ENCODE measurements at places on chromosomes 5 and 9. TPM values are rescaled to one million over a fixed set of nuclear protein-coding genes. Genes with fewer than 3 reads are reported as not detected.

DNA sequence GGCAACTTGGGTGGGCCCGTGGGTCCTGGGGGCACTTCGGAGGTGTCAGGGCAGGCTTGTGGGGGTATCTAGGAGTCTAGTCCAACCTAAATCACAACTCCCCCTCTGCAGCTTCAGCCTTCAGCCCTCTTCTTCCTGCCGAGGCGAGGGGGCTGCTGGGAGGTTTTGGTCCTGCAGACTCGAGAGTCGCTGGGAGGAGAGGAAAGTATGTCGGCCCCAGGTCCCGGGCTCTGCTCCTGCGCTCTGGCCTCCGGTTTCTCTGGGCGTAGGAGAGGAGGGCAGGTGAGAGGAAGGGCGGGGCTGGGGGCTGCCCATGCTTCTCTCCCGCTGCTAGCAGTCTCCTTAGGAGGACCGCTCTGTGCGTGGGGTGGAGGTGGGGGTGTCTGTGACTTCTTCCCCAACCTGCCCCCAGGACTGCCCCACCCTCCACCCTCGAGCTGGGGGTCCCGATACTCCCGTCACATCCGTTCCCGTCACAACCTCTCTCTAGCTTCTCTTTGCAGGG is 139.8 kb upstream of the COL5A1 start:
- no peak for DNase-seq

DNA sequence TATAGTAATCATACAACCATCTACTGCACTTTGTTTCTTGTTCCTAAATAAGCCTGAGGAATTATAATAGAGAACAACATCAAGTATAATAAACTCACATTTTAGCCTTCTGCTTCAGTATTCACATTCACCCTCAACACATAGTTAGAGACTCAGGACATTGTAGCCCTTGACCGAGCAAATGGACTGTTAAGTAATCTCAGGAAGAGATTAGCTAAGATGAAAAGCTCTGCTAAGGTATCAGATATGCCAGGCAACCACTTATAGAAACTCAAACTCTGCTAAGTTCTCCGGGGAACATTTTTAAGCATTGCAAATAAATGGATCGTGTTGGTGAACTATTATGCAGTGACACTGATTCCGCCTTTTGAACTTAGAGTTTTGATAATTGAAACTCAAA is 252.0 kb downstream of the DTWD2 start:
- DNase-seq = no peak

DNA sequence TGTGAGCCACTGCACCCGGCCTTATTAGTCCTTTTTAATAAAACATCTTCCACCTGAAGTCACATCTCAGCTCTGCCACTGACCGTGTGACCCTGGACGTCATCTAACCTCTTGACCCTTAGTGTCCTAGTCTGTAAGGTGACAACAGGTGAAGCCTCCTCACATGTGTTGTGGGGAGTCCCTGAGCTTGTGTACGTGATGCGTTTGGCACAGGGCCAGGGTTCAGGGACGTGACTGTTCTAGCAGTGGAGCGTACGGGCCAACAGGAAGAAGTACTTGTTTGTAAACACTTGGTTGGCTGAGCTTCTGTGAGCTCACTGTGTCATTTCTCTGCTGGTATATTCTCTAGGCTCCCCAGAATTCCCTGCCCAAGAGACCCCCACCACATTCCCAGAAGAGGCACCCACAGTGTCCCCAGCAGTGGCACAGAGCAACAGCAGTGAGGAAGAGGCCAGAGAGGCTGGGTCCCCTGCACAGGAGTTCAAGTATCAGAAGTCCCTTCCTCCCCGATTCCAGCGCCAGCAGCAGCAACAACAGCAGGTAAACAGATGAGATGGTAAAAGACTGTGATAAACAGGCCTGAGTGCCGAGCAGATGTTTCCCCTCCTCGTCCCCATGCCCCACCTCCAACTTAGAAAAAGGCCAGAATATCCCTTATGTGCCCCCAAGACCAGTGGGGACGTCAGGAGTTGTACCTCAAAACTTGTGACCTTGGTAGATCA is 35.3 kb upstream of the POMT1 start:
- DNase-seq = no peak

- DNase-seq = no peak
Observed at GRCh38 chr5:62643556-62644451, 65.2 kb downstream of the LRRC70 start.

The SH3PXD2B gene
- 41.1 TPM for total RNA-seq

The OLFM1 gene
- 0.58 TPM for total RNA-seq

The SMIM27 gene
- 2.1 TPM for total RNA-seq

The DIRAS2 gene
- total RNA-seq = 0.18 TPM

The GALNT10 gene
- total RNA-seq = 51.4 TPM

All from glomerular endothelial cell (primary cell).